ENCODE measurements at places on chromosomes 6 and 20. TPM values are rescaled to one million over a fixed set of nuclear protein-coding genes. Genes with fewer than 3 reads are reported as not detected.

DNA sequence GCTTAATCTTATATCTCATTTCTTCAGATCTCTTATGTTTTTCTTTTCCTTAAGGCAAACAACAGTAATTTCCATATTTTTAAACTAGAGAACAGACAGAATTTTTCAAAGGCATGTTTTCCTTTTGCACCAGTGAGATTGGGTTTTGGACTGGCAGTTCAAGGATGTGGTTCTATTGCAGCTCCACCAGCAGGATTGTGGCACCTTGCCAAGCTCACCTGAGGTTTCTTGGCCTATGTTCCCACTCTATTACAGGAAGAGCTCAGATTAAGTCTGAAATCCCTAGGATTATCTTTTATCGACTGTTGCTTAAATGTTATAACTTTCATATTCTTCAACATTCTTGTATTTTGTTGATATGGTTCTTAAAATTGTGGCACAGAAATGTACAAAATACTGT is 218.9 kb downstream of the PLCB4 start:
- no peak for DNase-seq
- no peak overlapping the region for H3K27ac ChIP-seq
- no peaks in the 10 kb centered on the region for H3K36me3 ChIP-seq

DNA sequence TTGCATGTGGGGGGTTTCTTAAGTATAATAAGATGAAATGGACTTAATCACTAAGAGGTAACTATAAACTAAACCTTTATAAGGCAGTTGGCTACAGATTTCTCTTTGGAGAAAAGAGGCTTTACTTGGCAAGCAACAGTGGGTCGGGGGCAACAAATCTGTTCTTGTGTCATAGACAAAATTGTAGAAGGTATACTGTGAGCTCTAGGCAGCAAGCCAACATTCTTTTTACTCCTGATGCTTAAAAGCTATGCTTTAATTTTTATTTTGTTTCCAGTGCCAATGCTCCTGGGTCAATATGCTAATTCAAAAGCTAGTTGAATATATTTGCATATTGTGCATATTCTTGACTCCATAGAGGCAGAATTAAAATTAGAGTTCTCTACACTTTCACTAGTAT is 495.4 kb downstream of the BTBD3 start:
- no peak overlapping the region for H3K27ac ChIP-seq
- H3K36me3 ChIP-seq: no peaks in the 10 kb centered on the region
- H3K4me3 ChIP-seq: no peak overlapping the region
- no peak for DNase-seq
- no peaks in the 10 kb centered on the region for H3K4me1 ChIP-seq

DNA sequence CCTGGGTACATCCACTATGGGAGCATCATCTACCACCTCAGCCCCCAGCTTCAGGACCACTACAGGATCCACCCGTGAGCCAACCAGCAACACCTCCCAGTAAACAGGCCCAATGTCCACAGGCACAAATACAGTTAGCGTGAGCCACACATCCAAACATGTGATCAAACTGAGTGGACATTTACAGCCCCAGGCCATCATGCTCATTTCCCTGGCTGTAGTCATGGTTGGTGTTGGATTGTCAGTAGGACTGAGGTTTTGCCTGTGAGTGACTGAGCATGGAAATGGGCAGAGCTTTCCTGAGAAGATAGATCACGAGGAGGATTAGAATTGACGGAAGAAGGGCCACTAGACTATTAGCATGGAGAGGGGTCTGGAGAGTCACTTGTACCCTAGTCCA is 10.7 kb upstream of the MUC21 start:
- H3K27ac ChIP-seq: no peak overlapping the region
- no peaks in the 10 kb centered on the region for H3K36me3 ChIP-seq
- no peaks in the 10 kb centered on the region for H3K27me3 ChIP-seq

- no peak overlapping the region for H3K4me3 ChIP-seq
- H3K4me1 ChIP-seq: peaks cover 9% of the 10 kb centered on the region
- no peaks in the 10 kb centered on the region for H3K36me3 ChIP-seq
- DNase-seq: no peak
- no peaks in the 10 kb centered on the region for H3K27me3 ChIP-seq
Observed at GRCh38 chr6:119501798-119502483, 152.4 kb upstream of the MAN1A1 start.

The CD83 gene
- 3.6 TPM for total RNA-seq

DNA sequence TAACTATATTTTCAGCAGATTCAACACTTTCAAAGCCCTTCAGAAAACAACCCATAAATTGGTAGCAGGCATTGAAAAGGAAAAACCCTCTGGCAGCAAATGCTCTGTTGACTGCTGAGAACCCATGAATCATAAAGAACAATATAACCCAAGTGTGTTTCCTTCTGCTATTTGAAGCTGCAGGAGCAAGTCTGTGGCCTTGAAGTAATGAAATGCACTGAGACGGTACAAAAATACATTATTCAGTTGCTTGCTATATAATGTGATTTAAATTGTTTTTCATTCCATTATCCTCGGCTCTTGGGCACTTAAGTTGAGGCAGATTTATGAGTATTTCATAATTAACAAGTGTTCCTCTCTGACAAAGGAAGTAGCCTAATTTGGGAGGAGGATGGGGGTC is 40.6 kb upstream of the SAMD5 start:
- H3K27ac ChIP-seq: no peak overlapping the region
- H3K36me3 ChIP-seq: no peaks in the 10 kb centered on the region
- no peak overlapping the region for H3K4me3 ChIP-seq
- H3K27me3 ChIP-seq: no peaks in the 10 kb centered on the region
- H3K4me1 ChIP-seq: no peaks in the 10 kb centered on the region

- no peaks in the 10 kb centered on the region for H3K36me3 ChIP-seq
- no peak overlapping the region for H3K27ac ChIP-seq
- H3K27me3 ChIP-seq: no peaks in the 10 kb centered on the region
Observed at GRCh38 chr6:18347866-18348265, 39.3 kb upstream of the RNF144B start.

The PSORS1C1 gene
- 0.06 TPM for total RNA-seq

DNA sequence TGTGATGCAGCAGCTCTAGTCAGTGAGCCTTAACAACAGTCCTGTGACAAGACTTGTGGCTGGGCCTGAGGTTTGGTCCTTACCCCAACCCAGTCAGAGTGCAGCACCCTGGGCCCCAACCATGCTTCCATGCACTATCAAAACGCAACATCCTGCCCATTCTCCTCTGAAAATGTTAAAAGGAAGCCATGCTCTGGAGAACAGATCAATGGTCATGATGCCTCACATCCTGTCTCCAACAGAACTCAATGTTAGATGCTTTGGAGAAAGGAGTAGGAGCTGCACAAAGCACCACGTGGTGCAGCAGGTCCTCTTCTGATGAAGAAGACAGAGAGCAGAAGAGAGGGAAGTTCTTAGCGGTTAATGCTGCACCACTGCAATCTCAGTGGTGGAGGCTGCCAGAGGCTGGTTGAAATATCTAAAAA is 41.9 kb downstream of the TRAM2 start:
- H3K4me3 ChIP-seq: no peak overlapping the region
- H3K4me1 ChIP-seq: no peaks in the 10 kb centered on the region
- H3K27me3 ChIP-seq: no peaks in the 10 kb centered on the region
- H3K27ac ChIP-seq: no peak overlapping the region

The MYMX gene
- total RNA-seq: 4.3 TPM

DNA sequence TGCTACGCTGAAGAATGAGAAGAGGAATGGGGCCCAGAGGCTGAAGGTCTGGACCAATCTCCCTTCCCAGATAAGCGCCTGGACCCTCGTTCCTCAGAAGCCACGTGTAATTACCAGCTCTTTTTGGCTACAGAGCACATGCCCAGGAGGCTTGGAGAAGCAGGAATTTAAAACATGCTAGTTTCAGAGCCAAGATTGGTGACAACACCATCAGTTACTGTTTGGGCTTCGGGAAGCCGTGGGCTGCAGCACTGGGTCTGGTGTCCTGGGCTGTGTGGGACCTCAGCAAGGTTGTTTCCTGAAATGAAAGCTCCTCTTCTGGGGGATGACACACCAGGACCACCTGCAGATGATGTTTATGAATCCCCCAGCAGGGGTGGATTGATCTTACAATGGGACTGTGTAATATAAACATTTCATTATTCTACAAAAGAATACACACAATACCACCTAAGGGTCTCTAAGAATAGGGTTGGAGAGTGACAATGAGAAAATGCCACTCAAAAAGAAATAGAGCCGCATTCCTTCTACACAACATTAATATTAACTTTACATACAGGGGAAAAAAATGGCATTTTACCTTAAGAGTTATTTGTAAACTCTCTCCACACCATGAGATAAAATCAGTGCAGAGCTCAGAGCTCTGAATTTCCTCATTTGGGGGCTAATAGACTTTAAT is 207.8 kb upstream of the FOXQ1 start:
- no peaks in the 10 kb centered on the region for H3K4me1 ChIP-seq
- H3K27me3 ChIP-seq: no peaks in the 10 kb centered on the region
- H3K27ac ChIP-seq: no peak overlapping the region
